Lung (tissue), 17 donors: ENCODE measurements at places on chromosomes 16 and 17. TPM values are rescaled to one million over a fixed set of nuclear protein-coding genes. Genes with fewer than 3 reads are reported as not detected.

Gene PTX4
- 0.31 TPM for total RNA-seq

Gene IL34
- 11.6 TPM for total RNA-seq

Gene ARL4D
- total RNA-seq: 16.6 TPM

Gene HSPB9
- 0.20 TPM for total RNA-seq

Gene ACE
- total RNA-seq: 48.5 TPM

Gene GDPD3
- 5.8 TPM for total RNA-seq

Gene NPIPA3
- total RNA-seq: not detected

Gene PLXDC1
- total RNA-seq: 7.3 TPM

Gene TTYH2
- 7.5 TPM for total RNA-seq

Gene DLX3
- 0.52 TPM for total RNA-seq

Gene CCL17
- 3.1 TPM for total RNA-seq

Gene PPY
- total RNA-seq: not detected

Gene SLFN12L
- total RNA-seq: 2.1 TPM

Gene SLC16A6
- 2.3 TPM for total RNA-seq

Gene HYDIN
- 35.0 TPM for total RNA-seq

Gene SCNN1G
- total RNA-seq: 7.3 TPM

Gene AGRP
- total RNA-seq: not detected

Gene STARD3
- 27.4 TPM for total RNA-seq

Gene GRAP
- total RNA-seq: 6.7 TPM

Gene PLCG2
- 27.8 TPM for total RNA-seq

Gene TEKT3
- 5.4 TPM for total RNA-seq

Gene TEKT5
- total RNA-seq: 0.34 TPM

Gene P3H4
- 13.2 TPM for total RNA-seq

Gene CHRNE
- 0.77 TPM for total RNA-seq

Gene SLC5A10
- total RNA-seq: 0.09 TPM

Gene B4GALNT2
- not detected for total RNA-seq

Gene CPHXL2
- not detected for total RNA-seq

Gene PLA2G10
- 5.6 TPM for total RNA-seq

Gene C17orf50
- total RNA-seq: not detected

Gene KRTAP3-1
- not detected for total RNA-seq
